Chondrocyte (in vitro differentiated cells): ENCODE measurements at places on chromosomes 2 and 18.

GRCh38 chr18:10679557-10680270 lies 153.9 kb downstream of the NAPG start:
- DNase-seq = no peak

- no peak for DNase-seq
Measured at GRCh38 chr2:218188528-218188927, 21.8 kb upstream of the CXCR1 start.

DNA sequence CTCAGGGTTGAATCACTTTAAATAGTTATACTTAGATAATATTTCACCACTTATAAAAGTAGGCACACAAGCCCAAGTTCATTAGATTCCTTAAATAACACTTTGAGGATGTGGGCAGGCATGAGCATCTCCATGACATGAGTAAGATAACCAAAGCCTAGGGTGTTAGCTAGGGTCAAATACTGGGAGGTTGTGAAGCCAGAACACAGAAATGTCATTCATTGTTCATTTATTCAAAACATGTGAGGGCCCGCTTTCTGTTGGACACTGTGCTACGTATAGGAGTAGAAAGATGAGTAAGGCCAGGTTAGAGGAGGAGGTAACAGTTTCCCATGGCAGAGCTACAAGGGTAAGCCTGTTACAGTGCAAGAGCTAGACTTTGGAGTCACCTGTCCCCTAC lies 93.5 kb upstream of the NEDD4L start:
- no peak for DNase-seq

GRCh38 chr2:221267773-221268425 lies 304.2 kb downstream of the EPHA4 start:
- no peak for DNase-seq

DNA sequence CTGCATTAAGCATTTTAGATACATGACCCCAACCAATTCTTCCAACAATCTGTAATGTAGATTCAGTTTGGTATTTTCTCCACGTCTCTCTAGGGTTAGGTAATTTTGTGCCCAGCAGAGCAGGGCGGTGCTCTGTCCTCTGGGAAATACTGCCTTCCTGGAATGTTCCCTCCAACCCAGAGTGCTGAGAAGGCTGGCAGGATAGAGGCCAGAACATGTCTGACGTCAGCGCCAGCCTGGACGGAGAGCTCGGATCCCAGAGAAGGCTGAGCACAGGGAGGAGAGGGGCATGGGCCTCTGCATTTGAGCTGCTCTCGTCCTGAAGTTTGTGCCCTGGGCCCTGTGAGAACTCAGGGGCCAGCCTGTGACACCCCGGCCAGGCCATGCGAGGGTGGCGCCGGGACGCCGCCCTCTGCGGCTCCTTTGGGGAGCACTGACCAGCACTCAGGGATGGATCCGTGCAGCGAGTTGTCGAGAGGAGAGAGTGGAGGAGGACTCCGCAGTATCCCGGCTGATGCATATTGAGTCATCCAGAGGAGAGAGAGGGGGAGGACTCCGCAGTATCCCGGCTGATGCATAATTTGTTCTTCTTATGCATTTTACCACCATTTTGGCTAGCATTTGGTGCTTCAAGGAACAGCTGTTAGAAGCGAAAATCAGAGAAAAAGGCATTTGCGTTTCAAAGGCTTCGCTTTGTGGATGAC lies 80.0 kb upstream of the PXDN start:
- no peak for DNase-seq

- no peak for DNase-seq
Measured at GRCh38 chr2:26521054-26521912, 43.4 kb upstream of the OTOF start.

DNA sequence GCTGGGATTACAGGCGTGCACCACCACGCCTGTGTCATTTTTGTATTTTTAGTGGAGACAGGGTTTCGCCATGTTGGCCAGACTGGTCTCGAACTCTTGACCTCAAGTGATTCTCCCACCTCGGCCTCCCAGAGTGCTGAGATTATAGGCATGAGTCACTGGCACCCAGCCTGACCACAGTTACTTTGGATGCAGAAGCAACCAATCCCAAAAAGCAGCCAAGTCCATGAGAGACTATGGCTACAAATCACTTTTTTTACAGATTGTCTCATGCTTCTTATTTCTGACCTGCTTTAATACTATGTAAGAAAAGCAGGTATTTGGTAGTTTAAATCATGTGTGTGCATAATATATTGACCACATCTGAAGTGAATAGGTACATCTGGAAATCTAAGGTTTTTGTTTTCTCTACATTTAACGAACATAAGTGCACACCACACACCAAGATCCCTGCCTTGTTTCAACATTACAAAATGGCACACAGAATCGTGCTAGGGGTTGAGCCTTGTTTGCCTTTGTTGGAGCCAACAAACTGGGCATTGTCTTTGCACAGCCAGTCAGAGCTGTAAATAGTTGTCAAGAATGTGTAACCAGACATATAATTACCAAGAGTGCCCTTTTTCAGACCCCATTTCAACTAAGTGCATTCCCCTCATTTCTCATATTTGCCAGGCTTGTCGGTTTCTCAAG lies 18.3 kb upstream of the MAP4K4 start:
- no peak for DNase-seq

DNA sequence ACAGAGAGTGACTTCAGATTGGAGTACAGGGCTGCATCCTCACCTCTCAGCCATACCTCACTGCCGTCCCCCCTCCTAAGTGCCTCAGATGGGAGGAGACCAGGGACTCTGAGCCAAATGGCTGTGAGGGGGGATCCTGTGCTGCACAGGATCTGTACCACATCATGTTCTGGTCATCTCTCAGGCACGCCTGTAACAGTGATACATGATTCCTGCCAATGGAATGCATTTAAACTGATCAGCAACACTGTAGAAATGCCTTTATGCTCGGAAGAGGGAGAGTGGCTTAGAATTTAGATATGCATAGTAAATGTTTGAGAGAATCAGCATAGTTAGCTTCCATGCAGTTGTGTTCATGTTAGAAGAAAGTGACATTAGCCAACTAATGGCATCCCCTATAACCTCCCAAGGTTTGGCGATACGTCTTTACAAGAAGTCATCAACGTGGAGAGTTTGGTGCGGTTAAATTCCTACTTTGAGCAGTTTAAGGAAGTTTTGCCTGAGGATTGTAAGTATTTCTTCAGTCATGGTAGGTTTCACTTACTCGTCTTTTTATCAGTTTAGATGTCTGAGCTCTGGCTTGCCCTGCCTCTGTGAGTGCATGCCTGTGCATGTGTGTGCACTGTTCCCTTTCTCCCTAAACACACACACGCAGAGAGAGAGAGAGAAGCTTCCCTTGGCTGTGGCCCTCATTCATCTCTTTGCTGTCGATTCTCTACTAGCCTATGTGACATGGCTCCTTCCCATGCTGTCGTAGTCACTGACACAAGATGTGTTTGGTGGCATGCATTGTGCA lies 40.0 kb downstream of the COA5 start:
- DNase-seq = no peak

GRCh38 chr2:12396699-12397098 lies 320.0 kb upstream of the TRIB2 start:
- no peak for DNase-seq

DNA sequence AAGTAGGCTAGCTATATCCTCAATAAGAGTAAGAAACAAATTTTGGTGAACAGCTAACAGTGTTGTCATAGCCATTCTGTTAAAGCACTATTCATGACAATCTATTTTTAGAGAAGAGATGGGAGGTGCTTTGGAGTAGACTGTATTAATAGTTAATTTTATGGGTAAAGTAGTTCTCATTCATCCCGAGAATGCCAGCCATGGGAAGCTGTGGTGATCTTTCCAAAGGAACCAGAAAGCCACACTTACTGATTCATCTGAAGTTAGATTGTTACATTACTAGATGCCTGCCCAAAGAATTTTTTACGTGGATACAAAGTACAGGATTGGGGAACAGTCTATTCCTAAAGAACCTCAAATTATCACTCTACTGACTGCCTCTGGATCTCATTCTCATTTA lies 74.6 kb downstream of the ZRANB3 start:
- no peak for DNase-seq

DNA sequence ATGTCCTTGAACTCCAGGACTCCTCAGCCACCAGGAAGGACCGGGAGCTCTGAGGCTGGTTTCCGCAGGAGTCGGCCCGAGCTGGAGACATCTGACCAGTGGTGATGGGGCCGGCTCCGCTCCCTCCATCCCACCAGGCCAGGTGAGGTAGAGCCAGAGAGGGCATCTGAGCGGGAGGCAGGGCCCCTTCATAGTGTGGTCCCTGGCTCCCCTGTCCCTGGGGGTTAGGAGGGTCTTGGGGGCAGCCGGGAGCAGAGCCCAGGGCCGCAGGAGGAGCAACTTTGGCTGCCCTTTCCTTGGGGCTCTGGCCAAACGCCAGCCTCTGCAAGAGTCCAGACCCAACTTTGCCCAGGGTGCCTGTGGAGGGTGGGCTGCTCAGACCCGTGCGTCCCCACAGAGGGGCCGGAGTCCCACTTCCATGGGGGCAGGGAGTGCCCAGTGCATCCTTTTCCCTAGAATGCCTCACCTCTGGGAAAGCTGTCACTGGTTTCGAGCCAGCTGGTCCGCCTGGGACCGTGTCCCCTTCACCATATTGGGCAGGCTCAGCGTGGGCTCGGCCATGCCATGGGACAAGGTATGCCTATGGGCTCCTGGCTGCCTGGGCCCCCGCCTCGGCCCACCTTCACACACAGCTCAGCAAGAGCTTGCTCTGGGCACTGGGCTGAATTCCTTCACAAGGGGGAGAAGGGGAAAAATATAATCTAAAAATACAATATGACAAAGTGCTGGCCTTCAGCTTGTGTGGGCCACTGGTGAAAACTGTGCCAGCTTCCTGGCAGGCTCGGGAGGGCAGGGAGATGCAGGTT lies 148.6 kb downstream of the TWIST2 start:
- DNase-seq = no peak

- DNase-seq = no peak
Measured at GRCh38 chr2:42835577-42836371, 43.4 kb upstream of the HAAO start.

DNA sequence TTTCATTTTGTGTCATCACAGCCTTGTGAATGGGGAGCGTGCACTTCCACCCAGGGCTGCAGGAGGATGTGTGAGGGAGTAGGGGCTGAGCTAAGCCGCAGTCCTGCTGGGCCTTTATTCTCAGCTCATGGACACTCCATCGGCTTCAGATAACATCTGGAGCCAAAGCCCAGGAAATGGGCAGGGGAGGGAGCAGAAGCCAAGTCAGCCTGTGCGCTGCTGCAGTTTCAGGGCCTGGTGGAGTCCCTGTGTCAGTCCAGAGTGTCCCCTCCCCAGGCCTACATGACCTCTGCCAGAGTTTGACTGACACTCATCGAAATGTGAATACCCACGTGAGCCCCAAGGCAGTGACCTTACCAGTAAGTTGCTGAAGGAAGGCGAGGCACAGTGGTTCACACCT lies 242.2 kb downstream of the LOXHD1 start:
- no peak for DNase-seq

GRCh38 chr2:241095594-241096290 lies 6.3 kb downstream of the MTERF4 start:
- DNase-seq = no peak

GRCh38 chr2:3504741-3505140 lies 14.6 kb downstream of the ADI1 start:
- DNase-seq = no peak

DNA sequence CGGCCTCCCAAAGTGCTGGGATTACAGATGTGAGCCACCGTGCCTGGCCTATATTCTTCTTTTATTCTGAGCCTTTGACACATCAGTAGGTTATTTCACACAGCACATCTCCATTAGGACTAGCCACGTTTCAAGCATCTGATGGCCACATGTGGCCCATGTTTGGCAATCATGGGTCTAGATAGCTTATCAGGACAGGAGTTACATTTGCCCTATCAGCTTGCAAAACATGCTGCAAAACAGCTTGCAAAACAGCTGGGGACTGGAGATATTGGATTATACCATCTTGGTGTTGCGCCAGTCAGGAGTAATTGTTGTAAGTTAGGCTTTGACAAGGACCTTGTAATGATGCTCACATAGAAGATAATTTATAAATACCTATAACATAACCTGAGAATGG lies 94.9 kb downstream of the GBX2 start:
- DNase-seq = no peak

DNA sequence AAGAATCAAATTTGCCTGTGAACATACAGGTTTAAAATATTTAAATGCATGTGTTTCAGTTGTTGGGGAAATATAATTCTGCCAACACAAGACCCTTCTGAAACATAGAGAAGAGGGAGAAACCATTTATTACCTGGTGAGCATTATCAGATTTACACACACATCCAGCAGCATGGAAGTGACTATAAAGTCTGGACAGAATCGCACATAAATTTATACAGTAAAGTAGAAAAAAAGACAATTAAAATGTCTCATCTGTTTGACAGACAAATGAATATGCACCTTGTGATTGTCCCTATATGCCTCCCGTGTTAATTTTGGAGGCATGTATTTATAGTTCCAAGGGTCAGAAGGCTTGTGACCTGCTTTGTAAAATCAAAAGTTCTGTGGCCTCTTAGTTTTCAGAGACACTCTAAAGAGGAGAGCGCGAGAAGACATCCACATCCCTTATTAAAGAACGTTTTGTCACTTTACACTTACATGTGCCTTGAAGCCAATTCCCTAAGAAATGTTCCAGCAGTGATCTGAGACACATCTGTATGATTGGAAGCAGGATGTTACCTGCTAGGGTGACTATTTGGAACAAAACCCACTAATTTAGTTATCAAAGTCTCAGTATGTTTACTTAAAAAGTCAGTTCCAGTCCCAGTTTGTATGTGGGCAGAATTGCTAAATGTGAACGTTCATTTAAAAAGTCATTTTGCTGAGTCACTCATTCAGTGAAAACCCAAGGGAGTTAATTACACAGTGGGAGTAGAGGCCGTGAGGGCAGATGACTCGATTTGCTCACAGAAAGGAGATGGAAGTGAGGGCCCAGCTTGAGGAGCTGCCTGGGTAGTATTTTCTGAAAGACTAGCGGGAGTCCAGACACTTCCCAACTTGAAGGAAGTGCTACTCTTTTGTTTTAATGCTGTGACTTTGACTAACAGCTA lies 527.6 kb upstream of the MEX3C start:
- DNase-seq = no peak

GRCh38 chr18:23943104-23943503 lies 71.5 kb upstream of the TTC39C start:
- DNase-seq = no peak

- DNase-seq = no peak
Measured at GRCh38 chr2:198314559-198315153, 510.3 kb downstream of the PLCL1 start.

DNA sequence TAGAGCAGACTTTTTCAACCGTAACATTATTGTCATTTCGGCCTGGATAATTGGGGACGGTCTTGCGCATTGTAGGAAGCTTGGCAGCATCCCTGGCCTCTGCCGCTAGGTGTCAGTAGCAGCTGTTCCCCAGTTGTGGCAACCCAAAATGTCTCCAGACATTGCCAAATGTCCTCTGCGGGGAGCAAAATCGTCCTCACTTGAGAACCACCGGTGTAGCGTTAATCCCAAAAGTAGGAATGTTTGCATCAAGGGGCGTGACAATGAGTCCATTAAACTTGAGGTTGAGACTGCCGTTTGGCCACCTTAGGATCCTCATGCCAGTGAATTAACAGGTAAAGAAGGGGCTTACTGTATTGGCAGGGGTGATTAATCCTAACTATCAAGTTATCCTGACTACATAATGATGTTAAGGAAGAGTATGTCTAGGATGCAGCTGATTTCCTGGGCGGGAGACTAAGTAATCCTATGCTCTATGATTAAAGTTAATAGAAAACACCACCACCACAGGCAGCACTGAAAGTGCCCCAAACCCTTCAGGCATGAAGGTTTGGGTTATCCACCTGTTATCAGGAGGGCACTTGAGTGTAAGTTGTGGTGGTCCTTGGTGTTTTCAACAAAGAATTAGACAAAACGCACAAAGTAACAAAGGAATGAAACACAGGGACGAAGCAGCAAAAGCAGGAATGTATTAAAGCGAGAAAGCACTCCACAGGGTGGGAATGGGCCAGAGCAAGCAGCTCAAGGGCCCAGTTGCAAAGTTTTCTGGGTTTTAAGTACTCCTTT lies 4.9 kb upstream of the ZC3H8 start:
- no peak for DNase-seq
